ENCODE measurements at places on chromosomes 16 and 17. TPM values are rescaled to one million over a fixed set of nuclear protein-coding genes. Genes with fewer than 3 reads are reported as not detected.

The PPP1R27 gene
- total RNA-seq, result not detected

The ALOX12B gene
- total RNA-seq, result 0.51 TPM

GRCh38 chr16:88455610-88456355, 2.7 kb downstream of the ZFPM1 start:
- H3K27ac ChIP-seq, result peak overlapping the region; percentile 93
- peaks cover 3% of the 10 kb centered on the region for H3K27me3 ChIP-seq
- H3K4me3 ChIP-seq, result peak overlapping the region; percentile 83
- peak; percentile 67 for DNase-seq
- no peaks in the 10 kb centered on the region for H3K36me3 ChIP-seq
- H3K4me1 ChIP-seq, result peaks cover 34% of the 10 kb centered on the region

- H3K4me3 ChIP-seq, result no peak overlapping the region
- no peaks in the 10 kb centered on the region for H3K4me1 ChIP-seq
- DNase-seq, result no peak
- H3K27ac ChIP-seq, result no peak overlapping the region
Measured at GRCh38 chr17:78241277-78242023, 10.0 kb downstream of the TMEM235 start.

DNA sequence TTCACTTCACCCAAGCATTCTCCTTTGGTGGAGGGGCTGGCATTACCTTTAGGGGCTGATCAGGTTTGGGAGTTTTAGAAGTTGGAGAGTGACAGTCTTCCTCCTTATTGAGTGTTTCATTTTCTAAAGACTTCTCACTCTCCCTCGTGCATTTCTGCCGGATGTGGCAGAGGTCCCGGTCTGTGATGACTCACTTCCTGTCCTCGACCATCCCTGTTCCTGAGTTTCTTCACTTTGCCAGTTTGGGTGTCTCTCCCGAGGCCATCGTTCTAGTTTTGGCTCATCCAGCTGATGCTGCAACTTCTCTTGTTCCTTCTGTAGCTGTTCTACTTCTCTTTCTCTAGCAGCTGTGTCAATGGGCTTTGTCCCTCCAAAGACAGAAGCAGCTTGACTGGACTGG, 104.3 kb downstream of the PHKB start:
- peaks cover 17% of the 10 kb centered on the region for H3K36me3 ChIP-seq
- H3K27me3 ChIP-seq, result no peaks in the 10 kb centered on the region
- peak overlapping the region; percentile 16 for H3K4me3 ChIP-seq
- H3K4me1 ChIP-seq, result peaks cover 53% of the 10 kb centered on the region
- H3K27ac ChIP-seq, result no peak overlapping the region

DNA sequence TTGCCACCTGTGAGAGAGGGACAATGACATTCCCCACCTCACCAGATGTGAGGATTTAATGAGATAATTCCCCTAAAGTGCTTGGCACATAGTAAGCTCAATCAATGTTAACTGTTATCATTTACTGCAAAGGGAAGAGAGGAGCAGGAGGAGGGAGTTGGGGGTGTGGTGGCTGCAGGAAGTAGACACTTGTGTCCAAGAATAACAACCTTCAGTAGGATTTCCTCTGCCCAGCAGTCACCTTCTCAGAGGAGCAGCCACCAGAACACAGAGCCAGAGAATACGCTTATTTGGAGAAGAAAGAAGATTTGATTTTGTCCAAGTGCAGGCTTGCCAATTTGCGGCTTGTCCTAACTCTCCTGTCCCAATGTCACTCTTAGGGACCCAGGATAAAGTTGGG, 10.2 kb downstream of the CBX4 start:
- H3K36me3 ChIP-seq, result peaks cover 4% of the 10 kb centered on the region
- peaks cover 7% of the 10 kb centered on the region for H3K27me3 ChIP-seq
- H3K4me3 ChIP-seq, result no peak overlapping the region

All from activated T-helper 1 cell treated with anti-CD3 and anti-CD28 coated beads, Interleukin-12 subunit alpha, Interleukin-12 subunit beta, Interleukin-2, Interleukin-4 antibody, amounts not matched to agents 30 ng/mL and 10 ng/mL and 1 ng/mL, durations not matched to agents 14 hours and 24 hours and 36 hours (primary cell).